Stimulated activated CD8-positive, alpha-beta memory T cell treated with anti-CD3 and anti-CD28 coated beads, Interleukin-7, amount 100 ng/mL, for 1 hour (primary cell): ENCODE measurements at places on chromosomes 2 and 18.

- DNase-seq, result no peak
Observed at GRCh38 chr18:9696112-9696511, 12.0 kb upstream of the RAB31 start.

DNA sequence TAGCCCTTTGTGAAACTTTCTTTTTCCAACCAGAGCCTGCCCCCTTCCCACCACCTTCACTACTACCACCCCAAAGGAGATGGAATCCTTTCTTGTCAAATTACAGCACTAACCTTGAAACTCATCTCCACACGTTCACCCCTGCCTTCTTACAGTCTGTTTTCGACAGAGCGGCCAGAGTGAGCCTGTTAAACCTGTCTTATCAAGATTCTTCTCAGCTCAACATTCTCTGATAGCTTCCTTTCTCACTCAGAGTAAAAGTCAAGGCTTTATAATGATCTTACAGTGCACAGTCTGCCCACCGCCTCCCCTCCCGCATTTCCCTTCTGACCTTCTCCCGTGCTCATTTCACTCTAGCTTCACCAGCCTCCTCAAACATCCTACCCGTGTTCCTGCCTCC lies 56.0 kb downstream of the ARHGAP25 start:
- DNase-seq, result no peak

DNA sequence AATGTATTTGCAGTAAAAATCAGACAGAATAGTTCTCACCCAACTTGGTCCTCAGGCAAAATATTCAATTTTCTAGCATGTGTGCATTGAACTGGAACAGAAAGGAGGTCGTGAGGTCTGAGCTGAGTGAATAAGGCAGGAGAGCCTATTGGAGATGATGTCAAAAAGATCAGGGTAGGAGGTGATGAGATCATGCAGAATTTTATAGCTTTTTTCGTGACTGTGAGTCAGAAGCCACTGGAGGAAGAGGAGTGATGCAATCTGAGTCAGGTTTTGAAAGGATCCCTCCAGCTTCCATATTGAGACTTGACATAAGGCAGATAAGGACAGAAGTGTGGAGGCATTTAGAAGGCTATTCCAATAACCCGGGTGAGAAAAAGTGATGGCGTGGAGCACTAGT lies 299.5 kb upstream of the SOX11 start:
- no peak for DNase-seq

DNA sequence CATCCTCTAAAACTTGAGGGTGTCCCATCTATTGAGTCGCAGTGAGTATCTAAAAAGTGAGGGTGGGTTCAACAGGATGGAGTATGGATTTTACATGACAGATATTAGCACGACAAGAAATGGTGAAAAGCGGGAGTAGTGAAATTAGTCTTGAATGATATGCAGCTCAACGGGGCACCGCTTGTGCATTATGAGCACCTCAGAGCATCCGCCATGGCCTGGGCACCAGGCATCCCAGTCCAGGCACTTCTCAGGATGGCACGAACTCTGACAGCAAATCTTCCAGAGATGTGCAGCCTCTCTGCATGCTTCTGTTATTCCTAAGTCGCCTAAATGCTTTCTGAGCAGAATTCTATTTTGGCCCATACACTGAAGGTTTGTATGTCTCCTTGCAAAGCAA lies 57.1 kb downstream of the ZNF516 start:
- DNase-seq, result no peak

- no peak for DNase-seq
Observed at GRCh38 chr2:121094101-121094500, 190.9 kb downstream of the TFCP2L1 start.

GRCh38 chr2:159124931-159125467 lies 156.6 kb downstream of the TANC1 start:
- no peak for DNase-seq

DNA sequence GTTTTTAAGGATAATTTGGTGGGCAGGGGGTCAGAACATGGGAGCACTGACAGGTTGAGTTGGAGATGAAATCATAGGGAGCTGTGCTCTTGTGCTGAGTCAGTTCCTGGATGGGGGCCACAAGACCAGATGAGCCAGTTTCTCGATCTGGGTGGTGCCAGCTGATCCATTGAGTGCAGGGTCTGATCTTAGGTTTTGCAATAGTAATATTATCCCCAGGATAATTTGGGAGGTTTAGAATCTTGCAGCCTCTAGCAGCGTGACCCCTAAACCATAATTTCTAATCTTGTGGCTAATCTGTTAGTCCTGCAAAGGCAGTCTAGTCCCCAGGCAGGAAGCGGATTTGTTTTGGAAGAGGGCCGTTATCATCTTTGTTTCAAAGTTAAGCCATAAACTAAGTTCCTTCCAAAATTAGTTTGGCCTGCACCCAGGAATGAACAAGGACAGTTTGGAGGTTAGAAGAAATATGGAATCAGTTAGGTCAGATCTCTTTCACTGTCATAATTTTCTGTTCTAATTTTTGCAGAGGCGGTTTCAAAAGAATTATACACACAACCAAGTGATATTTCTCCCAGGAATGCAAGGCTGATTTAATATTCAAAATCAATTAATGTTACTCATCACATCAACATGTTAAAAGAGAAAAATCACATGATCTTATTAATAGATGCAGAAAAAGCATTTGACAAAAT lies 23.0 kb downstream of the DBI start:
- DNase-seq, result no peak

DNA sequence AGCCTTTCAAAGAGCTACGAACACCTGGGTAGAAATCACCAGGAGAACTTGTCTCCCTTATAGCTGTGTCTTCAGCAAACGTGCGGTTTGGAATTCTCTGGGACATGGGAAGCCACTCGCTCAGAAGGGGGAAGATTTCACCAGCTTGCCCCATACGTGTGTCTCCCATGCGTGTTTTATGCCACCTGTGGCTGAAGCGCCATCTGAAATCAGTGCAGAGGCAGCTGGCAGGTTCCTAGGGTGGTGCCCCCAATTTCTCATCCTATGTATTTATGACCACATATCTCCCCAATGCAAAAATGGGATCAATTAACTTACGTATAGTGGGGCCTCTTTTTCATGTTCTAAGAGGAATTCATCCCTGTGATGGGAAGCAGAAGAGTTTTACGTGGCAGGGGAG lies 81.6 kb downstream of the TPO start:
- DNase-seq, result no peak

DNA sequence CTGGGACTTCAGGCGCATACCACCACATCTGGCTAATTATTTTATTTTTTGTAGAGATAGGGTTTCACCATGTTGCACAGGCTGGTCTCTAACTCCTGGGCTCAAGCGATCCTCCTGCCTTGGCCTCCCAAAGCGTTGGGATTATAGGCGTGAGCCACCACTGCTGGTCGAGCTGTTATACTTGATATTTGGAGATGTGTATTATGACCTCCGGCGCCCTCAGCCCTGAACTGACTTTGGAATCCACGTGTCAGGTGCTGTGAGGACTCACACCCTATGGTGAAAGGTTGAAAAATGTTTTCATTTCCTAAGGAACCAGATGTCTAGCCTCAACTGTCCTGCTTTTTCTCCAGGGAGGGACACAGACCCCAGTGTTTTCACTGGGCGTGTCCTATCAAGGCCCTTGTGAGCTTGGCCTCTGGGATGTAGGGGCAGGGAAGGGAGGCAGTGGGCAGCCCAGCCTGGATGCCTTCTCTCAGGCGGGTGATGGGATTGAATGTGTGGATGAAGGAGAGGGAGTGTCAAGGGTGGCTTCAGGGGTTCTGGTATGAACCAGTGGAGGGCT lies 56.4 kb upstream of the HAAO start:
- DNase-seq, result no peak

GRCh38 chr2:161042990-161043625 lies 117.1 kb upstream of the TANK start:
- no peak for DNase-seq

GRCh38 chr2:219998714-219999227 lies 371.3 kb downstream of the SLC4A3 start:
- DNase-seq, result no peak

- DNase-seq, result no peak
Observed at GRCh38 chr2:3960106-3960505, 256.7 kb downstream of the DCDC2C start.

DNA sequence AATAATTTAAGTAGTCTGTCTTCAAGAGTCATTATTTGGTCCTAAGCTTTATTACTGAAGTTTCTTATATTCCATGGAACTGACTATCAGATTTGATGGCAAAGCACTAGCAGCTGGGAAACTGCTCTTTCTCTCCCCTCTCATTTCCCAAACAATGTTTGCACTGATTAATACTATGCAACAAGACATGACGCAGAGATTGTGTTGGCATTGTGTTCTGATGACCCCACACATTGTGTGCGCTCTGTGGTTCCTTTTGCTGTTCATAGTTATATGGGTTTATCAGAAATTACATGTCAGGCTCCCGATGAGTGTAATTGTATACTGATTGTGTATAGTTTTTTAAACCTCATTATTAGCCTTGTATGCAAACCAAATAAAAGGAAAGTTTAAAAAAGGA lies 331.6 kb upstream of the FANCL start:
- no peak for DNase-seq

DNA sequence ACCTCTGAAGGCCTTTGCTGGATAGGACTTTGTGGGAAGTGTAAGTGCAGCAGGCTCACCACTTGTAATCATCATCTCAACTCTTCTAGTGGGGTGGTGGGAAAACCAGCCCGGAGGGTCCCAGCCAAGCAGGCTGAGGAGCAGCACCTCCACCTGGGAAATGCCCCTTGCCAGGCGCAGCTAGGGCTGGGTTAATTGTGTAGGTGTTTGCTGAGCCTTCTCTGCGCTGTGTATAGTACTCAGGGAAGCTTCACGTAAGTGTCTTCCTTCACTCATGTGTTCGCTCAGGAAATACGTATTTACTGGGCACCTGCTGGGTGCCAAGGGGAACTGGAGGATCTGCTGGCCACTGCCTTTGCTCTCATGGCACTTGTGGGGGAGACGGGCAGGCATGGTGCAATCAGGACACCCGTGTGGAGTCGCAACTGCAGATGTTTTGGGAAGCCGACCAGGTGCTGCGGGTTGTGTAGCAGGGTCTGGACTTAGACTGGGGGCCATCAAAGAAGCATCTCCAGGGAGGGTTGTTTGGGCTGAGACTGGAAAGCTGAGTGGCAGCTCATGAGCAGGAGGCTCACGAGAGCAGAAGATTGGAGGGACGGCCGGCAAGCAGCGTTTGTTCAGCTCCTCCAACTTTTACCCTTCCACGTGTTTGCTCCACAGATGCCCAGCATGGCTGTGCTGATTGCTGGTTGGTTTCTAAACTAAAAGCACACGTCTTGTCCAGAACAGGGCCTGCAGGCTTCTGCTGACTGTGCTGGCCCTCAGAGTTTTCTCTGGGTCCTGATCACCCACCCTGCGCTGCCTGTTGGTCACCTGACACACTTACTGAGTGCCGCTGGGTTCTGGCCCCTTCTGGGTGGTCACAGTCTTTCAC lies 164.6 kb downstream of the LDLRAD4 start:
- DNase-seq, result no peak

- no peak for DNase-seq
Observed at GRCh38 chr2:133408671-133409070, 159.6 kb downstream of the NCKAP5 start.

DNA sequence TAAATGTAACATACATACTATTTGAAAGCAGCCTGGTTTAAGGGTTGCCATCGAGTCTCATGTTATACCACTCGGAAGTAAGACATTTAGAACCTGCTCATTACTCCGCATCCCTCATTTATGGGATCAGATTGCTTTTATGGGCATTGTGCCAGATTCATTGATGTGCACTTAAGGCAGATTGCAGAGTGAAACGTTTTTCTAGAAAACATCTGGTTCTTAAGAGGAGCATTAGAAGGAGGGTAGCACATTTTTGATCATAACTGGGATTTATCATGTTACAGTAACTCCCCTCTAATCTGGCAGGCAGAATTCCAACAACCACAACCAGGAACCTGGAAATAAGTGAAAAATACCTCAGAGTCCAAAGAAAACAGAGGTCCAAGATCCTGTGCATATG lies 74.2 kb upstream of the GALNT3 start:
- no peak for DNase-seq

DNA sequence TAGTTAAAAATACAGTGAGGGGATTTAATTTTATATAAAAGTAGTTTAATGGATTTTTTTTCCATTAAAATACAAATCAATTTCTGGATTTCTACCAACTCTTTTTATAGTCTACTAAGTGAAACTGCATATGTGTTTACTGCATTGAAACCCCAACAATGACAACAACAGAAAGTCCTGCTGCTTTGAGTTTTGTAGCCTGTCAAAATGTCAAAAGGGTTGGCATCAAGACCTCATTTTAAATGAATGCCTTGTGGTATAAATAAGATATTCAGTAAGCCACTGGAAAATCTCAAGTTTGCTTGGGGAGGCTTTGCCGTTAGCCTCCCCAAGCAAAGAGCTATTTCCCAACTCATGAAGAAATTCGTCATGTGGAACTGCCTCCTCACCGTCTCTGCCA lies 440.3 kb upstream of the HNMT start:
- no peak for DNase-seq

DNA sequence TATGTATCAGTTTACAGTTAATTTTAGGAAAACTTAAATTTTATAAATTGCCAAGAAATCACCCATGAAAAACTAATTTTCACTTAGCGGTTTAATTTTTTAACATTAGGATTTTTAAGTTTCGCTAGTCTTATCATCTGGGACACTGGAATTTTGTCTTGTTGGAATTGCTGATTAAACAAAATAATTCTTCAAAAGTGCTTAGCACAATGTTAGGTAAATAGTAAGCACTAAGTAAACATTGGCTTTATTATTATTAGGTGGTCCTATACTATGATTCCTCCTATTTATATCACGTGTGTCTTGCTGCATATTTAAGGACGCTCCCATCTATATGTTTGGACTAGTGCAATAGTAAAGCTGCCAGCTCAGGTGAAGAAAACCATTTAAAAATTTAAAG lies 54.6 kb upstream of the MAP4K3 start:
- DNase-seq, result no peak

- DNase-seq, result no peak
Observed at GRCh38 chr18:55839343-55839742, 251.4 kb upstream of the TCF4 start.

- no peak for DNase-seq
Observed at GRCh38 chr2:218263817-218264641, 3.2 kb downstream of the GPBAR1 start.

DNA sequence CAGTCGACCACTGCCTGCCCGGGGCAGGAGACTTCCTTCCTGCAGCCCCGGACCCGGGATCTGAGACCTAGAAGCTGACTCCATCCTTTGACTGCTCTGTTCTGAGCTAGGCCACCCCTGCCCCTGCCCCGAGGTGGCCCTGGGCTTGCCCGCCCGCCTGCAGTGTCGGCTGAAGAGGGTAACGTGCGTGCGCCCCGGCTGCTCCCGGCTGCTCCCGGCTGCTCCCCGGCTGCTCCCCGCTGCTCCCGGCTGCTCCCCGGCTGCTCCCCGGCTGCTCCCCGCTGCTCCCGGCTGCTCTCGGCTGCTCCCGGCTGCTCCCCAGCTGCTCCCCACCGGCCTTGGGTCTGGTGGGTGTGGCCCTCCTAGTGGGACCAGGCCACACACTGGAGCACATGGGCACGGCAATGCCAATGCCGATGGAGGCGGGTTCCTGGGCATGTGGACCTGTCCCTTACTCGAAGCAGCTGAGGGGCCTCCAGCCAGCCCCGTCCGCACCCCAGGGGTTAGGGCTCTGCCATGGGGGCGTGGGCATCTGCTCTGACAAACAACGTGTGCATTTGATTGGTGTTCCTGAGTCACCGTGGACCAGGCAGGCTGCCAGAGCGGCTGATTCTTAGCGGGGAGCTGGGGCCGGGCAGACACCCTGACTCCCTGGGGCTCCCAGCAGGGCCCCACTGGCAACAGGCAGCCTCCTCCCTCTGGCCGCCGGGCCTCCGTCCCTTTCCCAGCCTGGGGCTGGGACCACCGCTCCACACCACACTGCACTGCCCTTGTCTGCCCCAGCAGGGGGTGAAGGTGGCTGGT lies 2.0 kb upstream of the GAL3ST2 start:
- DNase-seq, result no peak

GRCh38 chr2:148896136-148896535 lies 21.1 kb downstream of the KIF5C start:
- DNase-seq, result no peak
